Stimulated activated CD4-positive, alpha-beta T cell treated with anti-CD3 and anti-CD28 coated beads, Interleukin-1b, Interleukin-23, amount 100 ng/mL, for 4 hours (primary cell): ENCODE measurements at places on chromosomes 3 and 15.

DNA sequence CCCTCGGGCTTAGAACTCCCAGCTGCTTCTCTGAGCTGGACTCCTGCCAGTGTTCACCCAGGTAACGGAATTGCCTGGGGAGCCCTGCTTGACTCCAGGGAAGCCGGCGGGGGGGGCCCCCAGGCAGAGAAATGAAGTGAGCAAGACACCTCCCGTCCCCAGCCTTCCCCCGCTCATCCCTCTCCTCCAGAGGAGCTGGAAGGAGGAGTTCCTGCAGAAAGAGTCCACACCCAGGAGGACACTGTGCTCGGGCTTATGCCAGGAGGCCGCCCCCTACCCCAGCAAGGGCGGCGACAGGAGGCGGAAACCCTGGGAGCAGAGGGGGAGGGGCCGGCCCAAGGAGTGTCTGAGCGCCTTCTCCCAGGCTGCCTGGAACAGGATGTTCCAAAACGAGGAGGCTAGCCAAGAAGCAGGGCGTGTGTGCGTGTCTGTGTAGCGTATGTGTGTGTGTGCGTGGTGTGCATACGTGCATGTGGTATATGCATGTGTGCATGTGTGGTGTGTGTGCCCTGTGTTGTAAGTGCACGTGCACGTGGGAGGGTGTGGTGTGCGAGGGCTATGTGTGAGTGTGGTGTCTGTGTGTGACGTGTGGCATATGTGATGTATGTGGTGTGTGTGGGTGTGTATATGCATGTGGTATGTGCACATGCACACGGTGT is 511.3 kb downstream of the SHQ1 start:
- no peak for DNase-seq

GRCh38 chr3:64053117-64053516 is 29.8 kb upstream of the PSMD6 start:
- DNase-seq: no peak

GRCh38 chr15:87045746-87046145 is 966.1 kb downstream of the AGBL1 start:
- no peak for DNase-seq

DNA sequence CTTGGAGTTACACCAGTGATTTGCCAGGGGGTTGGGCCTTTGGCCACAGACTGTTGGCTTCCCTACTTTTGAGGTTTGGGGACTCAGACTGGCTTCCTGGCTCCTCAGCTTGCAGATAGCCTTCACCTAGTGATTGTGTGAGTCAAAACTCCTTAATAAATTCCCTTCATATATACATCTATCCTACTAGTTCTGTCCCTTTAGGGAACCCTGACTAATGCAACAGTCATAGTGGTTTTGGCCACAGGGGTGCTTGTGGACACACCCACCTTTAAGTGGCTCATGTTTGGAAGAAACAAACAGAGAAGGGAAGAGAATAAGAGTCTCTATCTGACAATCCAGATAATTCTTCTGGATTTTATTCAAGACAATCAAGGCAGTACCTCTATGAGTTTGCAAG is 457.7 kb downstream of the EPHA3 start:
- no peak for DNase-seq

DNA sequence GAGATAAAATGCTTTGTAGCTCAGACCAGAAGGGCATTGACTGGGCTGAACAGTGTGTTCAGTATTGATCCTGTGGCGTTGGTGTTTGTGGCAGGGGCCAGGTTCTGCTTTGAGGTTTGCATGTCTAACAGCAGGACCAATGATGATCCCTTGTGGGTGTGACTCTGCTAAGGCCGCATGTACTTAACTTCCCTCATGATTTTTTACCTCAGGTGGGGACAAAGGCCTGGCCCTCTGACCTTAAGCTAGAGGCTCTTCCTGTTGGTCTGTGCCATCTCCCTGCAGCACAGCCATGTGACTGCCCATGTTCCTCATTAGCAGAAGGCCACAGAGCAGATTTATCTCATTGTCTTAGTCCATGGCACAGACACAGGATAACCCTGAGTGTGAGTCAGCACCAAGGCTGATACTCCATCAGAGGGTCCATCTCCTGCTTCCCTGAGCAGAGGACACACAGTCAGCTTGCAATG is 34.3 kb upstream of the BSN start:
- DNase-seq: no peak

- DNase-seq: no peak
These were observed 56.7 kb upstream of the LMCD1 start for GRCh38 chr3:8444883-8445282.

DNA sequence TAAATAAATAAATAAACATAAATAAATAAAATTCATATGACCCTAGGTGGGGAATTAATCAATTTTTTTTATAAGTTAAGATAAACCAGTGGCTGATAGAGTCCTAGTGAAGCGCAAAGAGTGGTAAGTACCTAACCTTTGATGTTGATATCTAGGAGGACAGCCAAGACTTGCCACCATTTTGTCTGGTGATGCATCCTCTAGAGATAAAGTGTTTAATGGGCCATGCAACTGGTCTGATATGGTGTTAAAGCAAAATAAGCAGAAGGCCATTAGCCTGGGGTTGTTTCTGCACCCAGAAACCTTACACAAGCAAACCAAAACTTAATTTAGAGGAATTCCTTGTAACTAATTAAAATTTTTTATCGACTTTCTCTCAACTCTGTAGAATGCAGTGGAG is 9.6 kb upstream of the USP8 start:
- DNase-seq: no peak

DNA sequence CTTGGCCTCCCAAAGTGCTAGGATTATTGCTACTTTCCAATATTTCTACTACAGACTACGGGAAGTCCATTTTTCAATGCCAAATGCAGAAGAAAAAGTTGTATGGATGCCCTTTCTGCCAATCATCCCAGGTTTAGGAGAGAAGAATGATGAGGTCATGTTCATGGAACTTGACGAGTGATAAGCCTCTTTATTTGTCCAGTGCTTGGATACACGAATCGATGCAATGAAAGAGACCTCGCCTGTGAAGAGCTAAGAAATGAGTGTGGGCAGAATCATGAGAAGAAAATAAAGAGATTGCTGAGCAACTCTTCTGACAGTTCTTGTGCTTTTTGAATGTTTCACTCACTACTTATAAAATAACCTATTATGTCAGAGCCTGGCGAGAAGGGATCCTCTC is 996 bp upstream of the SLC28A1 start:
- no peak for DNase-seq

DNA sequence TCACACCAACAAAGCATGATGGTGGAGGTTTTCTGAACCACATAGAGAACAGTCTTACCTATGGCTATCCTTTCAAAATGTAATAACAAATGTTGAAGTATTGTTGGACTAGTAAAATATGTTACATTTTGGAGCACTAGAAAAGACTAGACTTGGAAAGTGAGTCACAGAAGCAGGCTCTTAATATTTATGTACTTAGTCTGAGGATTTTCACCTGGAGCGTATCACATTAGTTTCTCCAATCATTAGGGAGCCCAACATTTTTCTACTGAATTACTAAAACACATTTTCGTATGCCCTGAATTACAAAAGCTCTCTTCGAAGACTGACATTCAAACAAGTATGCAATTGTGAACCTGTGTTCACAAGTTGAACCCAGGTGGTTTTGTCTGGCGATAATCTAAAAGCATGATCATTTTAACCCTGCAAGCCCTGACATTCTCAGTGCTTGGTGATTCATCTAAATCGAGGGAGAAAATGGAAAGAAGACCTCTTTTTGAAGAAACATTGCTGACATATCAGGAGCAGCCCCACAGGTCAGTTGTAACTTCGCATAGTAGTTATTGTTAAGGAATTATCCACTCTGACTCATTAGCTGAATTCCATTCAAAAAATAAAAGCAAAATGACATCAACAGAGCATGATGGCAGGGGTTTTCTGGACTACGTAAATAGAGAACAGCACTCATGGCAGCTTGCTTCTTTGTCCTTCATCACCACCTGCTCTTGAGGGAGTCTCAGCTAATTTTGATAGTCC is 679.8 kb upstream of the NECTIN3 start:
- DNase-seq: no peak

DNA sequence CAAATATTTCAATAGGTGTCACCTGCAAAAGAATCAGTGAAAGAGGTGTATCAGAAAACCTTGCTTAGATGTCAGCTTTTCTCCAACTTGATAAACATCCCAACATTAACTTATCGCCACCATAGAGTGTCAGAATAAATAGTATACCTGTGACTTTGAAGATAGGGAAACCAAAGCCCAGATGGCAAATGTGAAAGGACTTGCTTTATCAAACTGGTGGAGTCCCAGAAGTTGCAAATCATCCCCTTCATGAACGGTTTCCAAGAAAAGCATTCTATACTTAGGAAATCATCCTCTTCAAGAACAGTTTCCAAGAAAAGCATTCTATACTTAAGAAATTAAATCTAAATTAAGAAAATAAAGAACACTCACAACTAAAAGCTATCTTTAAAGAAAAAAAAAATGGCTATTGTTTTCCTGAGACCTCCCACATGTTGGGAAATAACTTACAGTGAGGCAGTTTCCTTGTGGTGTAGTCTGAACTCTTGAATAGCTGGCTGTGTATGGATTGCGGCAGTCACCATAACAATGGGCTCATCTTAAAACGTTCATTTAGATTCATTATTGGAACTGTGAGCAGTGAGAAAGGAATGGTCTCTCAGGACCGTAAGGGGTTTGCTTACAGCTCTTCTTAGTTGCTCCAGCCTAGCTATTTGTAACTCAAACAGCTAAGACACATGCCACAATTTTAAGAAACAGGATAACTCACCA is 56.5 kb downstream of the GHSR start:
- no peak for DNase-seq

DNA sequence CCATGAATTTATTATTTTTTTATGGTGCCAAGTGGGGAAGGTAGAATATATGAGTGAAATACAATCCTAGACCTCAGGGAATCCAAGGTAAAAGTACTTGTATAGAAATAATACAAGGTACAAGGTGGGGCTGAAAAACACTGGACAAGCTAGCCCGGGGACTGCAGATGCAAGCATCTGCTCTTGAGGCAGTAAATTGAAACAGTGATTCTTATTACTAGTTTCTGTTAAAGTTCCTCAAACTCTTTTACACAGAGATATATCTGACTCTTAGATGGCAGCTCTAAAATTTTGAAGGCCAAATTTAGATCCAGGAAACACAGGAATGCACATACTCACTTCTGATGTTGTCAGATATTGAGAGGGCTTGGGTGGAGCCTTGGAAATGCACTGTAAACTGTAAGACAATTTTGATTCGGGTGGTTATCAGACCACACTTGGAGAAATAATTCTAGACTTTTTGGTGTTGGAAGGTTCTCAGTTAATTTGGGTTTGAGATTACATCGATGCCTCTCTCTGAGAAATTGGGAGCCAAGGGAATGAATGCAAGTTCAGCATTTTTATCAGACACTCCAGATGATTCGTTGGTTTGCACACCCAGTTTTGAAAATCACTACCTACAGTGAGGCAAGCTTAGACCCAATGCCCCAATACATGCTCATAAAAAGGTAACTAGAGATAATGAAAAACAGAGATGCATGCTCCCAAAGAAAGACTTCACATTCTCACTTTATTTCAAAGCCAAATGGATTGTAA is 7.3 kb downstream of the TP63 start:
- DNase-seq: no peak

- no peak for DNase-seq
These were observed 537.7 kb downstream of the UNC13C start for GRCh38 chr15:54515664-54516582.

DNA sequence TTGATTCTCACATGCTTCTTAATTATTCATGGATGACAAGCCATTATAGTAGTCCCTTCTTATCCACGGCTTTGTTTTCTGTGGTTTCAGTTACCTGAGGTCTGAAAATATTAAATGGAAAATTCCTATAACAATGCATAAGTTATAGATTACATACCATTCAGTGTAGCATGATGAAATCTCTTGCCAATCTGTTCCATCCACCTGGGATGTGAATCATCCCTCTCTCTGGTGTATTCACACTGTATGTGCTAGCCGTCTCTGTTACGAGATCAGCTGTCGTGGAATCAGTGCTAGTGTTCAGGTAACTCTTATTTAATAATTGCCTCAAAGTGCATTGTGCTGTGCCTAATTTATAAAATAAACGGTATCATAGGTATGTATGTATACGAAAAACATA is 5.2 kb downstream of the WDR5B start:
- DNase-seq: no peak

DNA sequence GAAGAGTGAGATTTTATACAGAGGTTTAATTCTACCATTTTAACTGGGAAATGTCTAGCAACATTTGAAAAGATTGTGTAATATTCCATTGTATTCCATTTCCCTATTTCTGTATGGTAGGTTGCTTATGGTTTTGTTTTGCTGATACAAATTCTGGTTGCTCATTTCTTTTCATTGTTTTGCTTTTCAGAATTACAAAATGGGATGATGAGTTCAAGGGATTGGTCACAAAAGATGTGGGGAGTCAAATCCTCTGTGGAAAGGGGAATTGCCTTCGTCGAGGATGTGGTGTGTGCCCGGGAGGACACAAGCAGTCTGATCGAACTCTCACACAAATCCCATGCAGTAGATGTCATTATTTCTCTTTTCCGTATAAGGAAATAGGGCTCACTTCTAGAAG is 18.3 kb downstream of the SLCO3A1 start:
- DNase-seq: no peak

- no peak for DNase-seq
These were observed 166.0 kb upstream of the COL8A1 start for GRCh38 chr3:99472385-99472784.

DNA sequence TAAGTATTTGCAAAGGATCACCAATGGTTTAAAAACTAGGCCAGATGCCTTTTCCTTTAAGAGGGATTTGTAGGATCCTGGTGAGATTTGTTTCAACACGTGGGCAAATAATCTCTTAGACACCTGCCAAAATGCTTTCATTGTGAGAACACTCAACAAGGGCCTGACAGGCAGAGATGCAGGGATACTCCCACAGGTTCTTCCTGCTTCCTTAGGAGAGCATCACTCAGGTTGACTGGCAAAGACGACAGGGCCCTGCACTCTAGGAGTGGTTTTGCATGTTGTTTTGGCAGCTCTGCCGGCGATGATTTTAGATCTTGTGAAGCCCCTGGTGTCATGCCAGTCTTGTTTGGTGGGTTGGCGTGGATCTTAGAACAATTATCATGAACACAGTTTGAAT is 184.5 kb downstream of the NR1D2 start:
- no peak for DNase-seq

- DNase-seq: no peak
These were observed 37.0 kb downstream of the LARS2 start for GRCh38 chr3:45425237-45425933.

DNA sequence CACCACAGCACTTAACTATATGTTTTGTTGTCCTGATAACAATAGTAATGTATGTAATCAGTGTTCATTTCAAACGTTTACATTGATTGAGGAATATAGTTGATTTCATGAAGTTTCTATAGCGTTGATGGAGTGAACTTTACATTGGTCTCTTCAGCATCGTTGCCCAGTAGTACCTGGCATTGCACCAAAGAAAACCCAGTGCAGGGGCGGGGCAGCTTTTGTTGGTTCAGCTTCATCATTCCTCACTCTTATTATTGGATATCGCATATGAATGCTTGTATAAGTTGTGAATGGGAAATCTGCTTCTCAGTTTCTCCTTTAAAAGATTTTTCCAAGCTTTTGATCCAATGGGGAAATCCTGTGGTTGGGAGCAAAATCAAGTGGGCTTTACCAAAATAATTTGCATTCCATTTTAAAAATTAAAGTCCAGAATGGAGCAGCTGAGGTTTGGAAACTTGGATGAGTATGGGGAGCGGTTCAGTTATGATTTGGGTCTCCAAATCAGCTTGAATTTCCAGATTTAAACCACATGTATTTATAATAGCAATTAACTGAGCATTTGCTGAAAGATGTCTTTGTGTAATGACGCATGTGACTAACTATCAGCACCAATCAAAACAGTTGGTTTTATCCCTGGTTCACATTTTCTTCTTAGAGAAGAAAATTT is 213.7 kb downstream of the ALCAM start:
- no peak for DNase-seq
